ENCODE measurements at places on chromosomes 3 and 15.
A peak's percentile ranks its signal among the peaks of the same experiment; 100 is the strongest.

DNA sequence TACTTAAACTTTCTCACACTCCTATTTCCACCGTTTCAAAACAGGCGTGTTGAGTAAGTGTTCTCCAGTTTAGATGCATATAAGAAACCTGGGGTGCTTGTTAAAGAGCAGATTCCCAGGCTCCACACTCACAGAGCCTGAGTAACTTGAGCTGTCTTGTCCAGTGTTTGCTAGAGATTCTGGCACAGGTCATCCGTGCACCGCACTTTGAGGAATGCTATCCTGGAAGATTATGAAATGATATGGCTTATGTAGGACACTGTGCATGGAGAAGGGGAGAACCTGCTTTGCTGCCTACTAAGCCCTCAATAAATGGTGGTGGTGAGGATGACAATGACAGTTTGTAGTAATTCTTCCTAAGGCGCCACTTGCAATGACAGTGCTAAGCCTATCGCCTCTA lies 273.7 kb downstream of the PDZRN3 start:
- no peak for DNase-seq
- no peaks in the 10 kb centered on the region for H3K36me3 ChIP-seq
- H3K4me1 ChIP-seq = no peaks in the 10 kb centered on the region
- no peak overlapping the region for H3K4me3 ChIP-seq
- H3K27me3 ChIP-seq = no peaks in the 10 kb centered on the region

DNA sequence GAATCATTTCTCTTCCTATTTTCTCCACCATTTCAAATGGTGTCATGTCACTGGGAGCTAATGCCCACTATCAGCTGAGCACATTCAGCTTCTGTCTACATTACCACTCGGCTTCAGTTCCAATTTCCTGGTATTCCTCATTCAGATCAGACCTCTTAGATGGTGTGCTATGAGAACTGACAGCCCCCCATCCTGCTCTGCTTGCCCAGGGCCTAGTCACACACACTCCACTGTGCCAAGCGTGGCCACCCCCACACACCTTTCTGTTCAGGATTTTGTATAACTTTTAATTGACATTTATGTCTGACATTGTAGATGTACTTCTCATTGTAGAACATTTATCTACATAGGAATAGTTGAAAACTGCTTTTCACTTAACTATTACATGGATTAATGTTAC lies 146.8 kb downstream of the CDIN1 start:
- no peak overlapping the region for H3K4me3 ChIP-seq
- no peaks in the 10 kb centered on the region for H3K4me1 ChIP-seq
- no peak for DNase-seq

DNA sequence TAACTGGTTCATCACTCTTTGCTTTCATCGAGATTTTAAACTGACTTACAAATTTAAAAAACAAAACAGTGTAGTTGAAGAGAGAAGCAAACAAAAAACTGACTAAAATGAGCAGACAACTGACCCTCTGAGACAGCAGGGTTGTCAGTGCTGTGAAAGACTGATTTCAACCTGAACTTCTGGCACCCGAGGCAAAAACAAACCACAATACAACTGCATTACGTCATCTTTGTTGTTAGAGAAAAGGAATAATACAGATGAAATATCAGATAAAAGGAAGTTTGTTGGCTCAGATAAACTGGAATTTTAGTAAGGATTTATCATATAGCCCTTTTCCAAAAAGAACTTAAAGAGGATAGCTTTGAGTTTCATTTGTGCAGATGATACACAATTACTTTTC lies 51.1 kb downstream of the PARP15 start:
- peaks cover 8% of the 10 kb centered on the region for H3K27me3 ChIP-seq
- H3K4me1 ChIP-seq = no peaks in the 10 kb centered on the region
- no peaks in the 10 kb centered on the region for H3K36me3 ChIP-seq
- no peak overlapping the region for H3K4me3 ChIP-seq

DNA sequence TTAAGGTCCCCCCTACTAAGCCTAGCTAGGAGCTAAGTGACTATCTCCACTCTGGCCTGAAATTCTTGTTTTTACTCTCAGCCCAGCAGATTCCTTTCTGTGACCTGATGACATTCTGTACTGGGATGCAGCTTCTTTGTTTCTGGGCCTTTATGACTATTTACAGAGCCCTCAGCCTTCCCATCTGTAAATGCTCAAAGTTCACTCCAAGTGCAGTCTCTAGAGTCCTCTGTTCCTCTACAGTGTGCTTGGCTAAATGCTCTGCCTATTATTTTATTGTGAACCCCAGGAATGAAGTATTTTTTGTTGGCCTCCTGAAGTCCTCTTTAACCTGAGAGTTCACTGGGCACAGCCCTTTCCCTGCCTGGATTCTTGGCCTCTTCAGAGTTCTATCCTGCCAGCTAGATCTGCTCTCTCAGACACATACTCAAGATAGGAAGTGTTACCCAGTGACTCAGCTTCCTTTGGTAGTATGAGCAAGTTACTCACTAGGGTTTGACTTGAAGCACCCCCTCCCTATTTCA lies 278.1 kb upstream of the P2RY1 start:
- no peaks in the 10 kb centered on the region for H3K27me3 ChIP-seq
- peak overlapping the region; percentile 17 for H3K27ac ChIP-seq
- peak; percentile 36 for DNase-seq
- H3K36me3 ChIP-seq = no peaks in the 10 kb centered on the region
- no peak overlapping the region for H3K4me3 ChIP-seq

GRCh38 chr3:57078635-57079473 lies 18.4 kb downstream of the SPATA12 start:
- H3K27me3 ChIP-seq = peaks cover 2% of the 10 kb centered on the region
- no peak overlapping the region for H3K27ac ChIP-seq
- H3K4me3 ChIP-seq = peak overlapping the region; percentile 65
- peak; percentile 27 for DNase-seq
- H3K4me1 ChIP-seq = peaks cover 22% of the 10 kb centered on the region
- H3K36me3 ChIP-seq = no peaks in the 10 kb centered on the region

DNA sequence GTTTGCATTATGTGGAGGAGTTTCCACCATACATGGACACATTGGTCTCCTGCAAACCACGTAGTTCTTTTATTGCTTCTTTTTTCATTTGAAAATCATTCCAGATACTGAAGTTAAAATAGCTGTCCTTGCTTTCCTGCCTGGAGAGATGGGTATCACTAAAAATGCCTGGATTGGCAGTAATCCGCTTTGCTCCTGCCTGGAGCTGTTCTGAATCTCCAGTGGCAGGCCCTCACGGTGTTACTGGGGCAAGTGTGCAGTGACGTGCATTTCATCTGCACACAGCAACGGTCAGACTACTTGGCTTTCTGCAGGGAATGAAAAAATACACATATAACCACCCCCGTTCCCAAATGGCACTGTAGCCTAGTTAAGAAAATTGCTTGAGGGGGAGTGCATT lies 272.9 kb downstream of the IL5RA start:
- no peak overlapping the region for H3K27ac ChIP-seq
- no peaks in the 10 kb centered on the region for H3K4me1 ChIP-seq
- no peaks in the 10 kb centered on the region for H3K36me3 ChIP-seq

DNA sequence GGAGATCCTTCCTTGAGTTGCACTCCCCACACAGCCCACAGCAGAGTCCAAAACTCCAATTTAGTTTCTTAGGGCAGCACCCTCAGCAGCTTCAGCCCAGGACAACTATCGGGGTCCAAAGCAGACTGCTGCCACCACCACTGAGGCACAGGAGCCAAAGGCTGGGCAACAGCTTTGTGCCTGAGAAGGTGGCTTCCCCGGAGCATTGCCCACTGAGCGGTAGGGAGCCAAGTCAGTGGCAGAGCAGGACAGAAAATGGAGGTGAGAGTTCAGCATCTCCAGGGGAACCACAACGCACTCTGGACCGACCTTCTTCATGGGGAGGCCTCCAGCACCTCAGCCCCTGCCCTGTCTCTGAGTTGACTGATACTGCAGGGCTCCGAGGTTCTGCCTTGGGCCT lies 43.4 kb downstream of the CDAN1 start:
- no peaks in the 10 kb centered on the region for H3K27me3 ChIP-seq
- DNase-seq = no peak
- H3K4me3 ChIP-seq = no peak overlapping the region
- H3K27ac ChIP-seq = no peak overlapping the region
- H3K4me1 ChIP-seq = no peaks in the 10 kb centered on the region
- H3K36me3 ChIP-seq = peaks cover 5% of the 10 kb centered on the region

- peaks cover 8% of the 10 kb centered on the region for H3K36me3 ChIP-seq
- H3K27ac ChIP-seq = no peak overlapping the region
- DNase-seq = no peak
- peaks cover 2% of the 10 kb centered on the region for H3K4me1 ChIP-seq
- no peaks in the 10 kb centered on the region for H3K27me3 ChIP-seq
These were observed 42.4 kb upstream of the PPIB start for GRCh38 chr15:64205202-64205601.

- H3K27ac ChIP-seq = no peak overlapping the region
- no peak for DNase-seq
- no peak overlapping the region for H3K4me3 ChIP-seq
- no peaks in the 10 kb centered on the region for H3K27me3 ChIP-seq
- H3K4me1 ChIP-seq = no peaks in the 10 kb centered on the region
These were observed 64.8 kb upstream of the LPP start for GRCh38 chr3:188088948-188089685.
